Stimulated activated CD4-positive, alpha-beta T cell treated with anti-CD3 and anti-CD28 coated beads, Interleukin-15, amount 100 ng/mL, for 24 hours (primary cell): ENCODE measurements at places on chromosomes 4 and X.
A peak's percentile ranks its signal among the peaks of the same experiment; 100 is the strongest.

DNA sequence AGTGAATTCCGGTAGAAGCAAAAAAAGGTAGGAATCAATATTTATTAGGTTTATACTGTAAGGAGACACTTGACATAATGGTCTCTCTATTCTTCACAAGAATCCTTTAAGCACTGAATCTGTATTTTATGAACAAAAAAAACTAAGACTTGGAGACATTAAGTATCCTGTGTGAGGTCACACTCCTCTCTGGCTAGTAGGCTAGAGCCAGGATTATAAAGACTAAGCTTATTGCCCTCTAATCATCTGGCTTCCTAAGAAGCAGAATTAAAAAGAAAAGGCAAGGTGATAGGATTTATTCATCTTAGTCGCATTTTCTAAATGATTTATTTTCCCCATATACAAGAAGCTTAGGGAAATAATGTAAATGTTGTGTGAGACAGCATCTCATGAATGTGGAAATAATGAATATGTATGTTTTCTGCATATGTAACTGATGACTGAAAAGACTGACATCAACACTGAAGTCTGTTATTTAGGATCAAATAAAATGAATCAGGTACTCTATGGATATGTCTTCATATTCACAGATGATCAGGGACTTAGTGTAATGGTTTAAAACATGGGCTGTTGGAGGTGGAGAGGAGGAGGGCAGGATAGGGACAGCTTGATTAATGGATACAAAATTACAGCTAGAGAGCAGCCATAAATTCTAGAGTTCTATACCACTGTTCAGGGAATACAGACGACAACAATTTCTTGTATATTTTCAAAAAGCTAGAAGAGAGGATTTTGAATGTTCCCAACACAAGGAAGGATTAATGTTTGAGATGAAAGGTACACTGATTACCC is 30.4 kb upstream of the PRKG2 start:
- no peak for DNase-seq

DNA sequence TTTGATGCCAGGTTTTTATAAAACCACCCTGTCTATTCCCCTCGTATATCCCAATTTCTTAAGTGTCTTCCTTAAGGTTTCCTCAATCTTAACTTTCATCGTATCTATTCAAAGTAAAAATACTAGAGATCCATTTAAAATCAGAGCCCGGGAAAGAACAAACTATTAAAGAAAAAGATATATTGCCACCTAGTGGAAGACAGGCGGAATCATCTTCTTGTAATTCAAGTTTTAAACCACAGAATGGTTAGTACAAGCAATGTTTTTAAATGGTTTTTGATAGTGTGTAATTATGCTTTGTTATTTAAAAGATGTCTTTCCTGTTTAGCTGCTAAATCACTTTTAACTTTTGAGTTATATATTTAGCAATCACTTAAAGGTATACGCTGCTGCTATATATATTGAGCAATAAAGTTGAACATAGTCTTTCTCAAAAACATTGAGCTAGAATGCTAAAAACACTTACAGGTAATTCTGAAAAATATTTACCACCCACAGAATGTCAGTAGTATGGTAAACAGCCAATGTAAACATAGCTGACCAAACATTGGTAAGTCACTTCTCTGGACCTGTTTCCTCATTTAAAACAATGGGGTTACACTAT is 18.2 kb downstream of the PRDM8 start:
- no peak for DNase-seq

DNA sequence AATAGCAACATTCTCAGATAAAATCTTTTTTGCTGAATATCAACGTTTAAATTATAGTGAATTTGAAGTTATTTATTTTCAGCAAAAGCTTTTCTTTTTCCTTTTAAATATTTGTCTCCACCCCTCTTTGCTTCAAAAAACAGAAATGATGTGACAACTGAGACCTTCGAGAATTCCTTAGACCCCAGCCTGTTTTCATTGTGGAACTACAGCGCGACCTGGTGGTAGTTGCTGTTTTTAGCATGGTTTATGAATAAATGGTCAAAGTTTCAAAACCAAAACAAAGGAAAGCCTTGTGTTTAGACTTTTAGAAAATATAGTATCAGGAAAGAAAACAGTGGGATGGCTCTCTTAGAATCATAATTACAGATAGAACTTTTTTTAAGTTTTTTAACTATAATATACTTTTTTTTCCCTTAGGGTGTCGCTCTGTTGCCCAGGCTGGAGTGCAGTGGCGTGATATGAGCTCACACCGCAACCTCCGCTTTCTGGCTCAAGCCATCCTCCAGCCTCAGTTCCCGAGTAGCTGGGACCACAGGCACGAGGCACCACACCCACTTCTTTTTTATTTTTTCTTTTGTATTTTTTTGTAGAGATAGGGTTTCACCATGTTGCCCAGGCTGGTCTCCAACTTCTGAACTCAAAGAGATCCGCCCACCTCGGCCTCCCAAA is 26.8 kb upstream of the TMEM184C start:
- DNase-seq, result peak; percentile 56

- DNase-seq, result no peak
Measured at GRCh38 chrX:34365471-34365870, 233.4 kb upstream of the FAM47A start.

GRCh38 chr4:98377559-98377958 is 116.4 kb downstream of the RAP1GDS1 start:
- DNase-seq, result no peak

DNA sequence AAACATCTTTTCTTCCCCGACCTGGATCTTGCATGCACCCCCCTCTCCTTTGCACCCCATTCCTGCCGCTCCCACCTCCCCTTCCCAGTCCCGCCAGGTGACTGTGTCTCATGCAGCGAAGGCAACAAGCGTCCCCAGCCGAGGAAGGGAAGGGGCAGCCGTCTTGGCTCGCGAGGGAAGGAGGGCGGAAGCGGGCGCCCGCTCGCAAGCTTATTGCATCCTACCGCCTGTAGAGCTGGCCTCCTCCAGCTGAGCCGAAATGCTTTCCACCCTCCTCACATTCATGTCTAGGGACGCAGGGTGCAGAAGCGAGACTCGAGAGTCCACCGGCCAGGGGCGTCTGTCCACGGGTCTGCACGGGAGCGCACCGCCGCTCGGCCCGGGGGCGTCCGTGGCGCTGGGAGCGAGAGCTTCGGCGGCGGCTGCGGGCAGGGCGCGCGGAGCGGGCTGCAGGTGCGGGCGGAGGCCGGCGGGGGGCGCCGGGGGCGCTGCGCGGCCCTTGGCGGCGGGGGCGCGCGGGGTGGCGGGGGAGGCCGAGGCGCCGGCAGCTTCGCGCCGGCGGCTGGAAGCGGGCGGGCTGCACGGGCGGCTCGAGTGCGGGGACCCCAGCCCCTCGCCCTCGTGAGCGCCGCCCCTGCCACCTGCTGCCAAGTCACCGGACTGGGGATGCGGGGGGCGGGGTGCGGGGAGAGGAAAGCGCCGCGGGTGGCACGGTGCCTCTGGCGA is at the start of gene KCNIP4:
TSS of gene KCNIP4 (minus strand) at position 426 of the 726 bp plus-strand sequence.
- DNase-seq, result peak; percentile 14

GRCh38 chr4:9691238-9692065 is 90.0 kb upstream of the DRD5 start:
- peak; percentile 94 for DNase-seq

GRCh38 chrX:109372716-109373115 is 109.2 kb downstream of the GUCY2F start:
- DNase-seq, result no peak

DNA sequence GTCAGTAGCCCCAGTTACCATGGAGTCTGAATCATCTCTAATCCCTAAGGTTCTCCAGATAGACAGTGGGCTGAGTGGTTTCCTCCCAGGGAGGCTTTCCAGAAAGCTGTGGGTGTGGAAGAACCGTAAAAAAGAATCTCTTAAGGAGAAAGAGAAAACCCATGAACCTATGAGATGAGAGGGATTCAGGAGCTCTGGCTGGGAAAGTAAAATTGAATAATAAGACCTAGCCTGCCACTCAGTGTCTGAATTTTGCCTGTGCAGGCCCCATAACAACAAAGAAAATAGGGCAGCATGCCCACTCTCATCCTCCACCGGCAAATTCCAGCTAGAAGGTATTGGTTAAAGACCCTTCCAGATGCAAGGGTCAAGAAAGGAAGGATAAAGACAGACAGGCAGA is 16.9 kb downstream of the AWAT2 start:
- no peak for DNase-seq

GRCh38 chr4:13980317-13981310 is 353.1 kb upstream of the BOD1L1 start:
- no peak for DNase-seq

GRCh38 chrX:129613596-129613995 is 41.2 kb downstream of the APLN start:
- no peak for DNase-seq

DNA sequence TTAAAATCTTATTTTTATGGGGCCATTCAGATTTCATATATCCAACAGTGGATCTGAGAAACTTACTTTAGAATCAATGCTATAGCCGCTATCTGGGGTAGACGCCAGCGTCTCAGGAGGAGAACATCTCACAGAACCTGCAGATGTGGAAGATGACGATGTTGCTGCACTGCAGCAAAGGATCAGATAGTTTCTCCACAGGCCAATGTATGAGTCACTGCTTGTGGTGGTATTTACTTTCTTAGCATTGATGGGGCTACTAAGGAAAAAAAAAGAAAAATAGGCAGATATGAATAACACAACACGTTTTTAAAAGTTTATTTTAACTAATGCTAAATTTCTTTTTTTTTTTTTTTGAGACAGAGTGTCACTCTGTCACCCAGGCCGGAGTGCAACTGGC is 85.9 kb downstream of the ZAR1 start:
- no peak for DNase-seq
